AG08396 (cell line): ENCODE measurements at places on chromosomes 7 and 10.

DNA sequence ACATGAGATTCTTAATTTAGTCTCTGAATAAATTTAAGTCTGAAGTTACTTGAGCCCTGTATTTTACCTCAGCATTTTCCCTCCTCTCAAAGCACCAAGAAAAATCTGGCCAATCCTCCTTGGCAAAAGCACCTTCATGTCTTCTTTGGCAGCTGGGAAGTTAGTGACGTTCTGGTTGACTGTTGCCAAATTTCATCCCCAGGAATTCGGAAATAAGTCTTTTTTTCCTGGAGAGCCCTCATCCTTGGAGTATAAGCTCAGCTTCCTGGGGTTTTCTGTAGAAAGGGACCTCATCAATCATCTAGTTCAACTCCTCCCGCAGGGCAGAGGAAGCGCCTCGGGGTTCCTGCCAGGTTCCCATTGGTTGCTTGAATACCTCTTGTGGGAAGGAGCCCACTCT is 377.6 kb downstream of the PHTF2 start:
- DNase-seq: no peak

DNA sequence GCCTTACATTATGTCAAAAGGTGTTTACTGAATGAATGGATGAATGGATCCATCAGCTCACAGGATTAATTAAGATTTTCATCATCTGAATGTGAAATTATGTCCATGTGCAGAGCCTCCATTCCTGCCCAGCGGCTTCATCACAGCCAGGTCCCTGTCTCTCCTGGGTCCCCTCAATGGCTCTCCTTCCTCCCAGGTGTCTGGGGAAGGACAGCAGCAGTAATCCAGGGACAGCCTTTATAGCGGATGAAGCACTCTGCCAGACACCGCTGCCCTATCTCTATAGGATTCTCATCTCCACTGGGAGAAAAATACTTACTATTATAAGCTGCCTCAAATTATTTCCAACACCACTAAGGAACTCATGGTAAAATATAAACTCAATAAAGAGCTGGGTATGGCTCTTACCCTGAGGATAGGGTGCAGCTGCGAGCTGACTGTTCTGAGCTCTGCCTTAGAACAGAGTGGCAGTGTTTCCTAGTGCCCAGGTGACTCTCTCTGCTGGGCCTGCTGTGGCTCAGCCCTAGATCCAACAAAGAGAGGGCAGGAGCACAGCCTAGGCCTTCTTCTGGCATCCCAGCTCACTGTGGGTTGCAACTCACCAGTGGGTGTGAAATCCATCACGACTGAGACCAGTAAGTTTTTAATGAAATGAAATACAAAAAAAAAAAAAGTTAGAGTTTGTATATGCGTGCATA is 38.3 kb downstream of the GPRIN2 start:
- DNase-seq: no peak

DNA sequence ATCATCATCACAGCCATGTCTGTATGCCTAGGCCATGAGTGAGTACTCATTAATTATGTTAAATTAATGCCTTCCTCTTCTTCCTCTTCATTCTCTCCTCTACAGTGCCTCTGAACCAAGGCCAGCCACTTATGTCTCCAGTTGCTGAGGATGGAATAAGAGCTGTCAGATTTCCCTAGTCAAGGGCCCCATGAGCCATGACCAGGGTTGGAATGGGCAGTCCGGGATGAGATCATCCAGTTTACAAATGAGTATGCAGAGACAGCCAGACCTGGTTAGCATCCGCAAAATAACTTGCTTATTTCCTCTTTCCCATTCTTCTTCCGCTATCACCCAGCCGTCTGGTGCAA is 342.7 kb downstream of the GRID1 start:
- DNase-seq: no peak

GRCh38 chr10:84302223-84302622 is 26.2 kb upstream of the CCSER2 start:
- DNase-seq: no peak

DNA sequence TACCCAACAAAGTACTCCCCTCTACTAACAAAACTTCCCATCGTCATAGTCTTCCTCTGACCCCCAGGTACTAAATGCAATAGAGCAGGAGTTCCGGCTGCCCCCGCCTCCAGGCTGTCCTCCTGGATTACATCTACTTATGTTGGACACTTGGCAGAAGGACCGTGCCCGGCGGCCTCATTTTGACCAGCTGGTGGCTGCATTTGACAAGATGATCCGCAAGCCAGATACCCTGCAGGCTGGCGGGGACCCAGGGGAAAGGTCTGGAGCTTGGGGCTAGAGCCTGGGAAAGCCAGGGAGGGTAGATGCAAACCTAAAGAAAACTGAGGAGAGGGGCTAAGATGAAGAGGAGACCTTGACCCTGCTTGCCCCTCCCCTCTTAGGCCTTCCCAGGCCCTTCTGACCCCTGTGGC is 15.3 kb downstream of the EPHB6 start:
- no peak for DNase-seq

DNA sequence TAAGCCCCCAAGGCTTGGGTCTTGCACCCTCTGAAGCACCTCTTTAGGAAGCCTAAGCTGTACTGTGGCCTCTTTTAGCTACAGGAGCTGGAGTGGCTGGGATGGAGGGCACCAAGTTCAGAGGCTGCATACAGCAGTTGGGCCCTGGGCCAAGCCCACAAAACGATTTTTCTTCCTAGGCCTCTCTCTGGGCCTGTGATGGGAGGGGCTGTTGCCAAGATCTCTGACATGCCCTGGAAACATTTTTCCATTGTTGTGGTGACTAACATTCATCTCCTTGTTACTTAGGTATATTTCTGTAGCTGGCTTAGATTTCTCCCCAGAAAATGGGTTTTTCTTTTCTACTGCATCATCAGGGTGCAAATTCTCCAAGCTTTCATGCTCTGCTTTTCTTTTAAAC is 375.7 kb upstream of the NPSR1 start:
- DNase-seq: no peak

- DNase-seq: peak; percentile 96
Observed at GRCh38 chr7:1458683-1459511, at the start of gene MICALL2. MICALL2 (minus strand) TSS chr7:1459470; CDS start chr7:1459326, 144 bp downstream.

DNA sequence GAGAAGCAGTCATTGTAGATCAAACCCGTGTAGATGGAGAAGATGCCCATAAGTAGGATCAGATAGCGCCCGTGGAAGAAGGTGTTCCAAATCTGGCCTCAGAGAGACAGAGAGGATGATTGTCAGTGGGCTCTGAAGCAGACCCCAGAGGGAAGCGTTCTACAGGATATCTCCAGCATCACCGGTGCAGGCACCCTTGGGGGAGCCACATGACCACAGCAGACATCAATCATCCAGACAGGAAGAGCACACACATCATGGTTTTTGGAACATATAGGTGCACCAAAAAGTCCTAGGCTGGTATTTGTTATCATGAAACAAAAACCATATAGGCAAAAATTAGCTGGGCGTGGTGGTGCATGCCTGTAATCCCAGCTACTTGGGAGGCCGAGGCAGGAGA is 44.0 kb upstream of the SVOPL start:
- no peak for DNase-seq

DNA sequence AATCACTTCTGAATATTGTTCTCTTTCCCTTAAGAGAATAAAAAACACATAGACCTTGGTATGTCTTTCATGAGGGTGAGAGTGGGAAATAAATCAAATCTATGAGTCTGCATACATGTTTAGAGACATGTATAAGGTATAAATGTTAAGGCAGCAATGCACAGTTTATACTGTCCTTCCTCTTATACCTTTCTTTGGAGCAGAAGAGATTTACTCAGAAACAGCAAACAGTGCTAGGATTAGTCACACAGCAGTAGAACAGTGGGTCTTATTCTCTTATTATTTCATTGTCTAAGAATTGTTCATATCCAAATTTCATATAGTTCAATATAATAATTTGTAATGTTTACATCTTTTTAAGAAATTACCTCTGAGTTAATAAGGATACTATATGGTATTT is 126.7 kb upstream of the TMEM196 start:
- DNase-seq: no peak

- no peak for DNase-seq
Observed at GRCh38 chr10:49610458-49611165, 502 bp downstream of the SLC18A3 start.

DNA sequence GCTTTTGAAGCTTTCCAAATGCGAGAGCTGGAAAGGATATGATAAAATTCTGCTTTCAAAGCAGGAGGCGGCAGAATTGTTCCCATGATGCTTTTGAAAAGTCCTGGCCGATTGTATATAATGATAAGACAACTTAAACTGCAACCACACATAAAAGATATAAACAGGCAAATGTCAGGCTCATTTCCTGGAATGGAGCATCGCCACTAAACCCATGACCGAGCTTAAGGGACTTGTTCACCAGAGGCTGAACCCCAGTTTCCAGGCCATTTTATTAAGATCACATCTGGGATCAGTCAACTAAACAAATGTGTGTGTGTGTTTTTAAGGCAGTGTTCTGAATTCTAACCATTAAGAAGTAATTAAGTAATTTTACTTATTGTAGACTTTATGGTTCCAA is 131.6 kb downstream of the ITGA8 start:
- DNase-seq: no peak

GRCh38 chr10:60704471-60704870 is 73.8 kb upstream of the CDK1 start:
- no peak for DNase-seq
